ENCODE measurements at places on chromosomes 7 and 10.

GRCh38 chr7:68183176-68183575 lies 1186.5 kb downstream of the TYW1 start:
- no peak for DNase-seq

DNA sequence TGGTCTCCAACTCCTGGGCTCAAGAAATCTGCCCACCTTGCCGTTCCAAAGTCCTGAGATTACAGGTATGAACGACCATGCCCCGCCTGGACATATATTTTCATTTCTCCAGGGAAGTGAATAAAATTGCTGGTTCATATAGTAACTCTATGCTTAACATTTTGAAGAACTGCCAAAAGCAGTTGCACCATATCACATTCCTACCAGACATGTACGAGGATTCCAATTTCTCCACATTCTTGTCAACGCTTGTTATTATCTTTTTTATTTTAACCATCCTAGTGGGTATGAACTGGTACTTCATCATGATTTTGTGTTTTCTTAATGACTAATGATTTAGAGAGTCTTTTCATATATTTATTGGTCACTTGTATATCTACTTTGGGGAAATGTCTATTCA lies 21.9 kb upstream of the CPN1 start:
- DNase-seq: no peak

DNA sequence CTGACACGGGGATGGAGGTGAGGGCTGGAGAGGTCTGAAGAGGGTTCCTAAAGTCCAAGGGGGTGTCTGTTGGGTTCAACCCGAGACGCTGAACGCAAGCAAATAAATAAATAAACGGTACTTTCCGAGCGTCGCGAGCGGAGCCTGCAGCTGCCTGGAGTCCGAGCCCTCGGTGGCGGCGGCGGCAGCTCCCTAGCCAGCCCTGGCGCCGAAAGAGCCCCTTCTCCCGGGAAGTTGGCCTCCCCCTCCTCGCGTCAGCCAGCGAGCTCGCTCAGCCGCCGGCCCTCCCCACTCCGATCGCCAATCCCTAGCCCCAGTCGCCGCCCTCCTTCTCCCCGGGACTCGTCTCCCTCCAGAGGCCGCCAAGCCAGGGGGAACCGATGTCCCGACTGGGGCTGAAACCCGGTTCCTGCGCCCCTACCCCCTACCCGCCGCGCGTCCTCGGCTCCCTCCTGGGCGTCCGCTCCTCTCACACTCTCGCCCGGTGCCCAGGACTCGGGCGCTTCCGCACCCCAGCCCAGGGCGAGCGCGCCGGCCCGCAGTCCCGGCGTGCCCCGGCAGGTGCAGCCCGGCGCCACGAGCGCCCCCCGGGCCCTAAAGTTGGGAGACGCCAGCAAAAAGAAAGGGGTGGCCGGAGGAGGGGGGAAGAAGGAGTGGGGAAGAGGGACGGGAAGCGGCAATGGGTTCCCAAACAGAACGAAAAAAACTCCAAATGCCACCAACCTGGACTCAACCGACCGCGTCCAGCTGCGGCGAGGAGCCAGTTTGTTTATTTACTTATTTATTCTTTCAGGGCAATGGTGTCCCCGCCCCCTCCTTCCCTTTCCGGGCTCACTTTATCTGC lies at the start of gene GFRA1:
TSS of gene GFRA1 (minus strand) at position 767 of the 844 bp plus-strand sequence. CDS start 1,177 bp downstream, outside the sequence.
- DNase-seq: no peak

- no peak for DNase-seq
Measured at GRCh38 chr10:124267231-124267885, 151.4 kb downstream of the OAT start.

- no peak for DNase-seq
Measured at GRCh38 chr7:82343716-82344115, 99.9 kb downstream of the CACNA2D1 start.

DNA sequence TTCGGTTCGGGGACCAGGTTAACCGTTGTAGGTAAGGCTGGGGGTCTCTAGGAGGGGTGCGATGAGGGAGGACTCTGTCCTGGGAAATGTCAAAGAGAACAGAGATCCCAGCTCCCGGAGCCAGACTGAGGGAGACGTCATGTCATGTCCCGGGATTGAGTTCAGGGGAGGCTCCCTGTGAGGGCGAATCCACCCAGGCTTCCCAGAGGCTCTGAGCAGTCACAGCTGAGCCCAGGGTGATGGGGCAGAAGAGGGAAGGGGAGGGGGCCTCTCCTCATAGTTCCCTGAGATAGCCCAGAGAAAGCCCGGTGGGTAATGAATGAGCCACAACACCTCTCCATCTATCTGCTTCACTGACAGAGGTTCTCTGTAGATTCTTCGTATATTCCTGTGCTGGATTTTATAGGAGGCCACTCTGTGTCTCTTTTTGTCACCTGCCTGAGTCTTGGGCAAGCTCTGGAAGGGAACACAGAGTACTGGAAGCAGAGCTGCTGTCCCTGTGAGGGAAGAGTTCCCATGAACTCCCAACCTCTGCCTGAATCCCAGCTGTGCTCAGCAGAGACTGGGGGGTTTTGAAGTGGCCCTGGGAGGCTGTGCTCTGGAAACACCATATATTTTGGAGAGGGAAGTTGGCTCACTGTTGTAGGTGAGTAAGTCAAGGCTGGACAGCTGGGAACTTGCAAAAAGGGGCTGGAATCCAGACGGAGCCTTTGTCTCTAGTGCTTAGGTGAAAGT lies 16.4 kb downstream of the PRSS2 start:
- DNase-seq: no peak

GRCh38 chr10:54094321-54094720 lies 706.7 kb downstream of the PCDH15 start:
- no peak for DNase-seq

DNA sequence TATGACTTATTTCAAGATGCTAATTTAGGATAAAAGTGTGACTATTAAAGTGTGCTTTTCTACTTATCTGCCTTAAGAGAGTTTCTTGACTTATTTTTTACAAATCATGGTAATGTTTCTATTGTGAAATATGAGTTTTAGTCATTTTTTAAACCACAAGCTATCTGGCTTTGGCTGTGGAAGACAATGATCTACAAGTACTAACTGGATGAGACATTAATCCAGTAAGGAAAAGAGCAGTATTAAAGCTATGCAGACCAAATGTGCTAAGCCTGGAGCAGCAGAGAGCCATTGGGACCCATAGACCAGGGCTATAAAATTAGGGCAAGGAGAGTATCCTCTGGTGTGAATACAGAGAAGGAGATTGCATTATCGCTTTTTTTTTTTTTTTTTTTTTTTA lies 92.4 kb downstream of the SEMA3A start:
- DNase-seq: no peak

DNA sequence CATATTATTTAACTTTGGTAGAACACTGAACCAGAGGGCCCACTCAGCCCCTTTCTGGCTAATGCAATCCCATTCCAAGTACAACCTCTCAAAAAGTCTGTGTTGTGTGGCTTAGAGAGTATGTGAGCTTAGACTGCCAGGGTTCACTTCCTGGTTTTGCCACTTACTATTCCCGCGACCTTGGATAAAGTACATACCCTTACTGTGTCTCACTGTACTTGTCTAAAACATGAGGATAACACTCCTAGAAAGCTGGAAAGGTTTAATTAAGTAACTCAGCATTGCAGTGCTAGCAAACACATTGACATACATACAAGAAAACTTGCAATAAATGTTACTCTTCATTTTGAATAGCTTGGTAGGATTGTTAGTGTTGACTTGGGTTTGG lies 215.8 kb downstream of the CHCHD3 start:
- no peak for DNase-seq

GRCh38 chr7:119733127-119733879 lies 539.7 kb upstream of the KCND2 start:
- DNase-seq: no peak

DNA sequence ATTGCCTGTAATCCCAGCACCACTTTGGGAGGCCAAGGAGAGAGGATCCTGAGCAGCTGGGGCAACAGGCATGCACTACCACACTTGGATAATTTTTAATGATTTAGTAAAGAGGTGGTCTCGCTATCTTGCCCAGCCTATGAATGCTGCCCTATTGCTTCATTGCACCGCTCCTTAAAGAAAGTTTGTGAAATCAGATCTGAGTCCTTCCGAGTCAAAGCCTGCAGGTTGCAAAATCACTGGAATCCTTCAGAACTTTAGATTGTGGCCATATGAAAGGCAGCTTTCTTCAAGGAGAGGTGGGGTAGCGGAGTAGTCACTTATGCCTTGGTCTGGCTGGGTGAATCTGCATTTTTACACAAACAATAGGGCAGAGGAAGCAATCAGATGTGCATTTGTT lies 166.3 kb downstream of the ARHGAP12 start:
- DNase-seq: no peak

- DNase-seq: no peak
Measured at GRCh38 chr7:56097700-56098099, 4.9 kb upstream of the PHKG1 start.

DNA sequence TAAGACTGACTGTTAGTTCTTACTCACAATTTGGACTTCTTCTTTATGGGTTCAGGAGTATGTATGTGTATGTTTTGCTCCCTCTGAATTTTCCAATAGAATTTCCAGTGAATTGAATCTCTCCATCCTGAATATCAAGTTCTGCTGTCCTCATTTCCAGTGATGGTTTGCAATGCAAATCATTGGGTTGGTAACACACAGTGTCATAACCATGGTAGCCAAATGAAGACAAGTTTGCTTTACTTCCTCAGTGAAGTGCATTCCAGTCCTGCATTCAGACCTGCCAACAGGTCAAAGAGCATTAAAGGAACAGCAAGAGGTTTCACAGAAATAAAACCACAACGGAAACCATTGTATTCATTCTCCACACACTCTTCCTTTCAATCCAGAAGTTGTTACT lies 15.2 kb downstream of the ITPRID1 start:
- no peak for DNase-seq

DNA sequence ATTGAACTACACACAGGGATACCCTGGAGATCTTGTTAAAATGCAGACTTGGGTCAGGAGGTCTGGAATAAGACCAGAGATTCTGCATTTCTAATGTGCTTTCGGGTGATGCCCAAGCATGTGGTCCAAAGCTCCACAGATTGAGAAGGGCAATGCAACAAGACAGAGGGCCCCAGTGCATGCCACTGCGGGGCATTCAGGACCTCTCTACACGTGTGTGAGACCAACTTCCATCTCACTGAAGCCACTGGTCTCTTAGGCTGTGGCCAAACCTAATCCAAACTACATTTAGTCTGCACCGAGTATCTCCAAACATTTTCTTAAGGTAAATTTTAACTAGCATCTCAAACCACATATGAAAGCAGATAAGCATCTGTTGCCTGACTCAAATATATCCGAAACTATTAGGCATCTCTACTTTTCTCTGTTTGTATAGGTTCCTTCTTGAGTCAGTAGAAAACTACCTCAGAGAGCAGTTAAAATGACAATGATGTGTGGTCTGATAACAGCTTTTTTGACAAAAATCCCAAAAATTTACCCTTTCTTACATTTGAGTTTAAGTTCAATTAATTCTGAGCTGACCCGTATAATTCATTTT lies 107.5 kb downstream of the ELMO1 start:
- no peak for DNase-seq

DNA sequence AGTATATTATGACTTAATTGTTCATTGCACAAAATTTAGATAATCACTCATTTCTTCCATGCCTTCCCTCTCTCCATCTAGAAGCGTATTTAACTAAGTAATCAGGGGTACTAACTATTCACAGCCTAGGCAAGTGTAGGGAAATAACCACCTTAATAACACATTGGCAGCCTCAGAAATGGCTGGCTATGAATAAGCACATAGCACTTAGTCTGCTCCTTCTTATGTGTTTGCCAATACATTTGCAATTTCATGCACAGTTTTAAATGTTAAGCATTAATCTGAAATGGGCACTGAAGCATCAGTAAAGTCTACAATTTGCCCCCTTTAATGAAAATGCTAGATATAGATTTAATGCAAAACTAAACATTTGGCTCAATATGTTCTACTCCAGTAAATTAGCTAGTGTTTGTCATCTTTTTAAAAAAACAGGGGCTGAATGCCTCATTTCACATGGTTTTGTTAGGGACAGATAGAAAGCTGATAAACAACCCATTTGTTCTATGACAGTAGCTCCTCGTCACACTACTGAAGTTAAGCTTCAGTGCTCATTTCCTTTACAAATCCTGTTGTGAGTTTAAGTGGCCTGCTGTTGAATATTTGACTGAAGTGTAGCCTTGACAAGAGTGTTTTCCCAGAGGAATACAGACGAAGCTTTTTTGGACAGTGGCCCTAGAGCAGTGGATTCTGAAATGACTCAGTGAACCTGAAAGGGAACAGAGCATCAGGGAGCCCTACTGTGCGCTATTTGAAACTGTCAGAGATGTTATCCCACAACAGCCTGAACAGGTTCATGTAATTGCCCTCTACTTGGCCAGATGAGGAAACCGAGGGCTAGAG lies 30.5 kb downstream of the HHEX start:
- DNase-seq: no peak

GRCh38 chr7:99876491-99876890 lies 342 bp downstream of the OR2AE1 start:
- DNase-seq: no peak

DNA sequence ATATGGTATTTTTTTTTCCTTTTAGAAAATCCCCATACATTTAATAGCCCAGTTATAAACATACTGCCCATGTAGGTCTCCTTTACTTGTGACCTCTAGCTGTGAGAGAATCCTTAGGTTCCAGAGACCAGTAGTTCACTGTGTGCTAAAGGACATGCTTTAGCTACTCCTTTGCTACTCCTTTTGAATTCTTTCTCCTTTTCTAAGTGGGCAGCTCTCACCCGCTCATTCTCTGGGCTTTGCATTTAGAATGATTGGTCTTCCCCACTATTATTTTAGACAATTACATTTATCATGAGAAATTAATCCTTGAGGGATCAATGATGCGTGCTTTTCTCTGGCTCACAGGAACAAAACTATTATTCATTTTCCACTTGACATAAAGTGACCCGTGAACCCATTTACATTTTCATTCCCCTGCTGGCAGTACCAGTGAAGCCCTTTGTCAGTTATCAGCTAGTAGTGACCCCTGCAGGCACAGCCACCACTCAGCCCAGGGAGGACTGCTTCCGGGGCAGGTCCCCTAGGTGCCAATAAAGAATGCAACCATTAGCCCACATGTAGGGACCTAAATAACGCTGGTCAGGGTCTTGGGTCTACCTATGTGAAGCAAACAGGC lies 844.3 kb downstream of the CNTNAP2 start:
- no peak for DNase-seq

DNA sequence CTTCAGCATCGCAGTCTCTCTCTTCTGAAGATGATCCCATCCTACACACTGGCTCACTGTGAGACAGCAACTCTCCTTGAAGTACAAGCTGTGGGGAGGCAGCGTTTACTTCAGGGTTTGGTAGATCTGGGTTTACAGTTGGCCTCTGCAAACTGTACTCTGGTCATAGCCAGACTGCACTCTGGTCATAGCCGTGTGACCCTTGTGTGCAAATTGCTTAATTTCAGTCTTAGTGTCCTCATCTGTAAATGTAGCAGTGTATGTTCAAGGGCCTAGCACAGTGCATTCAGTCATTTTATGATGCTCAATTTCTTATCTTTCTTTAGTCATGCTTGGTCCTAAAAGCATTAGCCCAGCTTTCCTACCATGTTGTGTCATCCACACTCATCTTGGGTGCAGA lies 188.2 kb downstream of the LRMDA start:
- no peak for DNase-seq
